HEK293T (cell line): ENCODE measurements at places on chromosomes 16 and 17.
A peak's percentile ranks its signal among the peaks of the same experiment; 100 is the strongest.

GRCh38 chr17:80287806-80288567 is 27.3 kb downstream of the RNF213 start:
- DNase-seq: no peak

DNA sequence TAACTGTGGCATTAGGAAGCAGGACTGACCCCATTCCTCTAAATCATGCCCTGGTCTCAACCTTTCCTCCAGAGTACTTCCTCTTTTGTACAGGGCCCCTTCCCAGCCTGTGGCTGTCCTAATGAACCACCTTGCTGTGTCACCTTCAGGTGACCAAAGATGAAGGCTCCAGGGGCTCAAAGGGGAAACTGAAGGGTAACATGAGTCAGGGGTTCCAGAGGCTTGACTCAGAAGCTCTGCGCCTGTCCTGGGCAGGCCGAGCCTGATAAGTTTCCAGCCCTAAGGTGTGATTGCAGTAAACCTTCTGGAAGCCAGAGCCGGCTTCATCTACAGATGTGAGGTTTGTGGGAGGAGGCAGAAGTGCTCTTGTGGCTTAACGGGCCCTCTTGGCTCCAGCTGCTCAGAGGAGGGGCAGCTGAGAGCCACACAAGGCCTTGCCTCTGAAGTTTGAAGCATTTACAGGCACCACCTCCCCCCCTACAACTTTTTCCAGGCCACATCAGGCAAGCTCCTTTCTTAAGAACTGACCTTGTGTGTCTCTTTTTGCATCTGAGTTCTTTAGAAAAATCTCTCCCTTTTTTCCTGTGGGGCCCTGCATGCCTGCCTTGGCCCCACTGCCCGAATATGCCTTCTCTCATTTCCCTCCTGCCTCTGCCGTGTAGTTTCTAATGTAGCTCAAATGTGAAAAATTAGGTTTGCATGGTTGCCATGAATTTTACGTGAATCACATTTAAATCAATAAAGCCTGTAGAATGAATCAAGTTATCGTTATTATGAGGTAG is 149.9 kb downstream of the CLEC16A start:
- DNase-seq: no peak

DNA sequence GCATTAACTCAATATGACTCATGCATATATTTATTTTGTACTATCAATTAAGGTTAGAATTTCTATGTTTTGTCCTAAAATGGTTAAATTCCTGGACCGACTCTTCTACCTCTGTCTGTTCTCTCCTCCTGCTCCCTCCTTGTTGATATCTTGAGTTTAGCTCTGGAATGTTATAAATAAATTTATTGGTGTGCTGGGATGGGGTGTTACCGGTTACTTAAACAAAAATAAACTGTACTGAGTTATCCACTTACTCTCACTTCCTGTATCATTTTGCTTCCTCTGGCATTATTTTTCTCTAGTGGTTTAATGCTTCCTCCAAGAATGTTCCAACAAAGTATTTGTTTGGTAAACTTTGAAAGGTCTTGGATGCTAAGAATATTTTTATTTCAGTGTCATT is 120.1 kb downstream of the ABCA8 start:
- no peak for DNase-seq

DNA sequence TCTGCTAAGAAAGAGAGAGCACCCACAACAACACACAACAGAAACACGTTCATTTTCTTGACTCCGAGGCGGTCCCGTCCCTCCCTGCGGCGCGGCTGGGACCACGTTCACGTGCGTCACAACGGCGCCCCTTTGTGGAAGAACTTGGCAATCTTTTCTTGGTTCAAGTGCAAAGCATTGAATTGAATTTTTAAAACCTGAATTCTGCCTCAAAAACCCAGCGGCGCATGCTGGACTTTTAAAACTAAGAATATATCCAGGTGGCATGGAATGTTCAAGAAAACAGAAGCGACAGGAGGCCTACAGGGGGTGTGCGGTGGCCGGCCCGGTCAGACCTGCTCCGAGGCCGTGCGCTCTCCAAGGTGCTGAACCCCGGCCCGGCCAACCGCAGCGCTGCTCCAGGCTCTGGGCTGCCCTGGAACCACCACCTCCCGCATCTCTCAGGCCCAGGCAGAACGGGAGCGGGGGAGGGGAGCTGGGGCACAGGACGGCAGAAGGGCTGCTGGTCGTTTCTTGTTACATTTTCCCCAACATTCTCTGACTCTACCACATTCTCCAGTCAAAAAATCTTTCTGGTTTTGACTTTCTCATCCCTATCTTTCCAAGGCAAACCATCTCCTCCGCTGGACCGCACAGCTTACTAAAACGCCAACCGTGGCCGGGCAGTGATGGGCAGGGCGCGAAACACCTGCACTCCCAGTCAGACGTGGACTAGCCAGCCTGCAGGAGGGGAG is 3.4 kb upstream of the HEXD start:
- peak; percentile 86 for DNase-seq

- no peak for DNase-seq
Measured at GRCh38 chr17:9079461-9080103, 58.3 kb downstream of the NTN1 start.

- no peak for DNase-seq
Measured at GRCh38 chr17:50967795-50968194, 101.6 kb upstream of the TOB1 start.

GRCh38 chr17:73194514-73195222 is 1.8 kb downstream of the COG1 start:
- no peak for DNase-seq

- DNase-seq: no peak
Measured at GRCh38 chr17:78972507-78973105, 7.1 kb downstream of the LGALS3BP start.

- DNase-seq: no peak
Measured at GRCh38 chr17:41492351-41492750, 2.6 kb upstream of the KRT36 start.

- DNase-seq: no peak
Measured at GRCh38 chr17:32664936-32665583, 178.3 kb downstream of the CDK5R1 start.

GRCh38 chr16:58419241-58419990 is 27.1 kb downstream of the GINS3 start:
- DNase-seq: no peak

GRCh38 chr17:80902963-80903611 is 88.6 kb upstream of the CHMP6 start:
- no peak for DNase-seq

DNA sequence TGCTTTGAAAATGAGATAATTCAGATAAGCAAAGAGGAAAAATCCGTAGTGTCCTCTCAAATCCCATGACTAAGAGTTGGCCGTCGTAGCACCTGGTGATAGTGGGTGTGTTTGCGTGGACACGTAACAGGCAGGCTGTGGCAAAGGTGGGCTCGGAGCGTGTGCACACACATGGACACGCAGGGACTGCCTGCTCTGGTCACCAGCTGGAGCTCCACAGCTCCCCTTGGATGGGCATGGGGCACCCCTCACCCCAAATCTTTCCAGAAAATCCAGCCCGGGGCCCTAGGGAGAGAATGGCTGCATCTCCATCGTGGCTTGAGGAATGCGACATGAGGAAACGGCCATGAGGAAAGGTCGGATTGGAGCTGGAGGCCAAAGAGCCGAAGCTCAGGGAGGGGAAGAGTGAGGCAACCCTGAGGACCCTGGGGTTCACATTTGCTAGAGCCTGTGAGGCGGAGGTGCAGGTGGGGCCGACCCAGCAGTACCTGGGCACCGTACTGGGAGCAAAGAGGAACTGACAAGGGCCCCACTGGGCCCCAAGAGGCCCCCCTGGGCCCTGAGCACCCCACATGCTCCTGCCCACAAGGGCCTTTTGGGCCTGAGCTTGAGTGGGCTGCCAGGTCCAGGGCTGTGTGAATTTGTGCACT is 51.6 kb downstream of the DNAH17 start:
- DNase-seq: no peak

- DNase-seq: no peak
Measured at GRCh38 chr16:24308200-24308599, 52.1 kb downstream of the CACNG3 start.

- peak; percentile 66 for DNase-seq
Measured at GRCh38 chr17:42428141-42428944, 5.3 kb upstream of the CAVIN1 start.

- no peak for DNase-seq
Measured at GRCh38 chr16:51326131-51326856, 175.2 kb upstream of the SALL1 start.

- no peak for DNase-seq
Measured at GRCh38 chr16:79137426-79137939, 463.1 kb downstream of the MAF start.

GRCh38 chr16:70691223-70692129 is 5.6 kb upstream of the MTSS2 start:
- DNase-seq: no peak

GRCh38 chr17:45092911-45093430 is 31.9 kb downstream of the NMT1 start:
- DNase-seq: no peak

- no peak for DNase-seq
Measured at GRCh38 chr16:2821487-2822157, 4.6 kb downstream of the PRSS21 start.

GRCh38 chr17:16100737-16101400 is 101.2 kb downstream of the TTC19 start:
- DNase-seq: no peak

DNA sequence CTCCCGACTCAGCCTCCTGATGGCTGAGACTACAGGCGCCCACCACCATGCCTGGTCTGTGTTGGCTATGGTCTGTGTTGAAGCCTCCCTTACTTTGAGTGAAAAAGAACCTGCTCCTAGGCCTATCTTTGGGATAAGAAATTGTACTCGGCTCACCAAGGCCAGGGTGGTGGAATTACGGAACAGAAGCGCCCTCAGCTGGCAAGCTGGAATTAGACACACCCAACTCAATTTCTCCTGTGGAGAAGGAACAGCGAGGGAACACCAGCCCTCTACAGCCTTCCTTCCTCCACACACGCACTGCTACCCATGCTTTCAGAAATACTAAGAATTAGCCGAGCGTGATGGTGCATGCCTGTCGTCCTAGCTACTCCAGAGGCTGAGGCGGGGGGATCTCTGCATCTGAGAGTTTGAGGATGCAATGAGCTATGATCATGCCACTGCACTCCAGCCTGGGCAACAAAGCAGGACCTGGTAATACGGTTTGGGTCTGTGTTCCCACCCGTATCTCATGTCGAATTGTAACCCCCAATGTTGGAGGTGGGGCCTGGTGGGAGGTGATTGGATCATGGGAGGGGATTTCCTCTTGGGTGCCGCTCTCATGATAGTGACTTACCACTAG is 40.1 kb upstream of the RBBP6 start:
- peak; percentile 72 for DNase-seq

DNA sequence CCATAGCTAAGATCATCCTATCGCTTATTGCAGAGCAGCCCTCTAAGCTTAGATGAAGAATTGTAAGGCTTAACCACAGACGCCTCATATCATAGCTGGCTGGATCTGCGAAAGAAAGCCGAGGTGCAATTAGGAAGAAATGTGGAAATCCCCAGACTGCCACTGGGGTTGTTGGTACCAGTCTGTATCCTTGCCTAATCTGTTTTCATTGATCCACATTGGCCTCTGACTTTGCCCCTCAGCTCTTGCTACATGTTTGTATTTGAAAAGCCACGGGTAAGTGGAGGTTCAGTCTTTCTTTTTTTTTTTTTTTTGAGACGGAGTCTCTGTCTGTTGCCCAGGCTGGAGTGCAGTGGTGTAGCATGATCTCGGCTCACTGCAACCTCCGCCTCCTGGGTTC is 48.9 kb downstream of the TANGO6 start:
- DNase-seq: no peak

- DNase-seq: no peak
Measured at GRCh38 chr17:64178011-64178825, 48.3 kb upstream of the ERN1 start.
